ENCODE measurements at places on chromosomes 6 and 20.

- no peak for DNase-seq
Observed at GRCh38 chr6:114210467-114210866, 132.4 kb downstream of the HS3ST5 start.

DNA sequence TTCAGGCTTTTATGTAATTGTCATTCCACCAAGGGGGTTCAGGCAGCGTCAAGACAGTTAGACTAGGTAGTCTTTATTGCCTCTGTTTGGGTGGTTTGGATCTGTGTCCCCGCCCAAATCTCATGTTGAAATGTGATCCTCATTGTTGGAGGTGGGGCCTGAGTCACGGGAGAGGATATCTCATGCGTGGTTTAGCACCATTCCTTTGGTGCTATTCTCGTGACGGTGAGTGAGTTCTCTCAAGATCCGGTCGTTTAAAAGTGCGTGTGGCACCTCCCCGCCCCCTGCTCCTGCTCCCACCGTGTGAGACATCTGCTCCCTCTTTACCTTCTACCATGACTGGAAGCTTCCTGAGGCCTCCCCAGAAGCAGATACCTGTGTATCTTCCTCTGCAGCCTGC, 51.3 kb upstream of the FOXC1 start:
- DNase-seq, result peak; percentile 45

- DNase-seq, result peak; percentile 47
Observed at GRCh38 chr6:137995371-137995770, 111.8 kb downstream of the PERP start.

DNA sequence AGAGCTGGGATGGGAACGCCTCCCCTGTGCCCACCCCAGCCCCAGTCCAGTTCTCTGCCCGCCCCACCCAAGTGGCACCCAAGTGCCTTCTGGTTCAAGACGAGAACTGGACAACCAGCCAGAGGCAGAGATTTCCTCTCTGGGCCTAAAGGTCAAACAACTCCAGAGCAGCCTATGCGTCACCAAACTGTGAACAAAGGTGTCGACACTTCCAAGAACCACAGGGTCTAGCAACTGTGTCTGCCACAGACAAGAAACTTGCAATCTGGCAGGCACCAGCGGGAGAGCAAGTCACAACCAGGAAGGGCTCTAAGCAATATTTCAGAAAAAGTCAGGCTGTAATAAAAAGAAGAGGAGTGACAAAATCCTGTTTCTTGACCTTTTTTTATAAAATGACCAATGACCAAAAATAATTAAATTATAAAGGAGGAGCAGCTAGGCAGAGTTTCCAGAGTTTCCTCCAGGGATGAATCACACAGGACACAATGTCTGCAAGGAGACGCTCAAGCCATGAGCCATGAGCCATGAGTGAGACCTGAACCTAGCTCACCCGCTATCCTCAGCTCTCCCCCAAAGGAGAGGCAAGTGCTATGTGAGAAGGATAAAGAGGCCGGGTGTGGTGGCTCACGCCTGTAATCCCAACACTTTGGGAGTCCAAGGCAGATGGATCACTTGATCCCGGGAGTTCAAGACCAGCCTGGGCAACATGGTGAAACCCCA, 11.1 kb downstream of the EDEM2 start:
- no peak for DNase-seq

DNA sequence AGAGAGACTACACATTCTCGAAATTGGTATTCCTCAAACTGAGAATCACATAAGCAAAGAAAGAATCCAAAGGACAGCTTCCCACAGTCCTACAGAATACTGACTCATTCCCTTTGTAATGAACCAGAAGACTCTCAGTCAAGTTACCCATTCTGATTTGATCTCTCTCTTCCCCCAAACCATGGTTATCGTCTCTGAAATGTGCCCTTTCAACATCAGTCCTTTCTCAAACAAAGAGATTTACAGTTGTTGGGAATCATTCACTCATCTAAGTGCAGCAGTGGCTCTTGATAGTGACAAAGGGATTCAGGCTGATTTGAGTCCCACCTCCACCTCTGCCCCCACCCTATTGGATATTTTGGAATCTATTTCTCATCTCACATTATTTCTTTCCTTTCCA, 15.0 kb upstream of the RSPO3 start:
- DNase-seq, result no peak

DNA sequence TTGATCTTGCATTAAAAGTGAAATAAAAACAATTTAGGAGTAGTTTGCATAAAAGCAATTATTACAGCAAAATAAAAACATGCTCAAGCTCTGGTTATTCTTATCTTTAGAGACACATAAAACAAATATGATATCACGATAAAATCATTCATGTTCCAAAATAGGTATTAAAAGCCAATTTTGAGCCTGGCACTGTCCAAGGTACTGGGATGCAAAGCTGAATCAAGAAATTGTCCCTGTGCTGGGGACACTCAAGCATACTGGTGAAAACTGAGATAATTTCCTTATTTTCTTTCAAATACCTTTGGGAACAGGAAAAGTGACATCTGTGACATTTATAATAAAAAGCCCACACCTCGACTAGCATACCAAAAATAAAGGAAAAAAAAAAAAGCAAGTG, 931 bp upstream of the MTCL3 start:
- DNase-seq, result no peak

- no peak for DNase-seq
Observed at GRCh38 chr6:161961046-161961445, 687.2 kb upstream of the AGPAT4 start.

DNA sequence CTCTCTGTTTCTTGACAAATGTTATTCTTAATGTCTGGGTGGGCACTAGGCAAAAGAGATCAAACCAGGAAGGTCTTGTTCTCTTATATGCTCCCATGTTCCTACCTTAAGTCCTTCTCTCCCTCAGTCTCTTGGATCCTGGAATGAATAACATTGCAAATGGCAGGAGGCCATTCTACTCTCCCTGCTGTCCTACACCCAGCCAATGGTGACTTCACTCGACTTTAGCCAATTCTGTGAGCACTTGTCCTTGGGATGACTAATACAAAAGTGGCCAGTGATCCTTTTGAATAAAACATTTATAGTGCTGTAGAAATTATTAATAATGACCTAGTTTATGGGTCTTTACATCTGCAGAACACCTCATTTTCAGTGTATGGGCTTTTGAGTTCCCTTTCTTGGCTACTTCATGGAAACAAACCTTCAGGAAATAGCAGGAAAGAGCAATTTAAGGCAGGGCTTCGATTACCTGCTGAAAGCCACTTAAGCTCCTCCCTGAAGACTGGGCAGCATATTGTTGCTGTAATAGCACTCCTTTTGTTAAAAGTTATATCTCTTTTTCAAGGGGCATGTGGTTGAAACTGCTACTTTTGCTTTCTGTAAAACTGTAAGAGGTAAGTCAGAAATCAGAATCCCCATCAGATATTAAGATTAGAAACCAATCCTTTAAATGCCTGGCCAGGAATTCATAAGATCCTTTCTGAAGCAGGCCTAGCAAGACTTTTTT, 10.5 kb downstream of the OTOR start:
- DNase-seq, result no peak

DNA sequence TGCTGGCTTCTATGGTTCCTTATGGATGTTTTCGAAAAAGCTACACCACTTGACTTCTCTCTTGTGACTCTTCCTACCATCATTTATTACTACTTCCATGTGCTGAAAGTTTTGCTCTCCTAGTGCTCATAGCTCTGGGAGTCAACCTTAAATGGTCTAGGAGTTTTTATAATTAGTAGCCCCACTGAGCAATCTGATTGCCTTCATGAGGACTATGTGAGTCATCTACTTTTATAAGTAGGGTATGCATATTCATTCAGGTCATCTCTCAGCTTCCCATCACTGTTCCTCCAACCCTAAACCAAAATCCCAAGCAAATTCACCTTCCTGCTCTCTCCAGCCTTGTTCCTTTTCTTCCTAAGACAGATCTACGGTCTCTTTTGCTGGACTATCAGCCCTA, 17.4 kb upstream of the FAXC start:
- DNase-seq, result no peak

DNA sequence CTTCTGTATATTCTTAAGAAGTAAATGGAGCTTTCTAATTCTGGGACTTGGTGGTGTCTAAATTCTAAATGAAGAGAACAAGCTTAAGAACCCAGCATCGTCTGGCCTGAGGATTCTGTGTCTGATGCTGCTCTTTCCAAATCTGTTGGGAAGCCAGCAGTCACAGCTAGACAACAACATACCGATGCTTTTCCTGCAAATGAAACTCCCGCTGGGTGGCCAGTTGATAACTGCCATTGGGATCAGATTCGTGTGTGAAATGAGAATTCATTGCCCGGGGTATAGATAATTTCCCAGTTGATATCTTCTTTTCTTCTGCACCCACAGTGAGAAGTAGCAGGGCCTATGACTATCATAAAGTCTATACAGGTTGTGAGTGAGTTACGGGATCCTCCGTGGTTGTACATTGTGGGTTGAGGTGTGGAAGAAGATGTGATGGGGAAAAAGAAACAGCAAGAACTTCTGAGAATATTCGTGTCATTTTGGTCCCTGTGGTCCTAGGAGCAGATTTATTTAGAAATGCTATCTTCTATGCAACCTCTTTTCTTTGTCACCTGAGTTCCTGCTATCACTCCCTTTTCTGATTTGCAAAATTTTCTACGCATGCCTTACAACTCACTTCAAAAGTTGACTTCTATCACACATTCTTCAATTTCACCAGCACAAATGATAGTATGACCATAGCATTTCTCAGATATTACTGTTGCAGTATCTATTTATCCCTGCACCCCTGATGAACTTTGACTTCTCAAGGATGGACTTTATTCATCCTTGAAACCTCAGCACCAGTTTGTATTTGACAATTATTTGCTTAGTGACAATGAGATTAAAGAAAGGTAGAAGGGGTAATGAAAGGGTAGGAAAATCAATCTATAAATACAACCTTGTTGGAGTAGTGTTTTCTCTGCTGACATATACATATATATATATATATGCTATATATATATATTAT, 10.4 kb downstream of the NOX3 start:
- DNase-seq, result no peak

- DNase-seq, result no peak
Observed at GRCh38 chr20:64044484-64045247, 4.8 kb downstream of the SOX18 start.

DNA sequence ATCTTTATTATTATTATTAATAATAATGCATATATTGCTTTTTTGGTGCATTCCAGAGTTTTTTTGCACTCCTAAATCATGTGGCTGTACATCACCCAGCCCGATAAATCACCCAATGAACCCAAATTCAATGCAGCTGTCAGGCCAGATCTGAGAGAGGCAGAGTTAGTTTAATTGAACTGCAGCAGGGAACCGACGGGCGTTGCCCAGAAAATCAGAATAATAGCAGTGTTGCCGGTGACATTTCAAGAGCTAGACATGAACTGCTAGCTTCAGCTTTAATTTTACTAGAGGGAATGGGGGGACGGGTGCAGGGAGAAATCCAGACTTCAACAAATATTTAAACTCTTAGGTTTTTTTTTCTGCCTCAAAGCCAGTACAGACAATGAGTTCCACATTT, 135.0 kb downstream of the CLIC5 start:
- DNase-seq, result no peak
